Bronchial epithelial cell (primary cell): ENCODE measurements at places on chromosomes 7 and 10.

GRCh38 chr7:24017519-24017918 is 266.5 kb upstream of the NPY start:
- no peak for DNase-seq

GRCh38 chr7:37571806-37572205 is 111.8 kb upstream of the GPR141 start:
- DNase-seq, result no peak

DNA sequence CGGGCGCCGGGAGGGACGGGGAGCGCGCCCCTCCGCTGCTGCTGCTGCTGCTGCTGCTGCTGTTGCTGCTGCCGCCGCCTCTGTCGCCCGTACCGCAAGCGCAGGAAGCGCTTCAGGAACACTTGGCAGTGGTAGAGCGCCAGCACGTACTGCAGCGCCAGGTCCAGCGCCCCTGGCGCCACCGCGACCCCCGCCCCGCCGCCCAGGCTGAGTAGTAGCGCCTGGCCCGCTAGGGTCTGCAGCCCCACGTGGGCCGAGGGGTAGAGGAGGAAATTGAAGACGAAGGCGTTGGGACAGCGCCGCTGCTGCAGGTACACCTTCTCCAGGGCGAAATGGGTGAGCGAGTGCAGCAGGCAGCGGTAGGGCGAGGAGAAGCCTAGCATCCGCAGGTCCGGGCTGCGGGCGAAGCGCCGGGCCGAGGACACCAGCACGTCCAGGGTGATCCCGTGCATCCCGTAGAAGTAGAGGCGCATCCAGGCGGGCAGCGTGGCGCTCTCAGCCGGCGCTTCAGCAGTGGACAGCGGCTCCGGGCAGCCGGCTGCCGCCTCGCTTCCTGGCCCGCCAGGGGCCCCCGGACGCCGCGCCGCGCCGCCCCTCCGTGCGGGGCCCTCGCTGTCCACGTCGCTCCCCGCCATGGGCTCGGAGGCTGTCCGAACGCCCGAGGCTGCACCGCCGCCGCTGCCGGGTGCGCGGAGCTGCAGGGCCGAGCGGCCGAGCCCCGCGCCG is at the start of gene TMEM229A:
TSS of gene TMEM229A (minus strand) at position 699 of the 726 bp plus-strand sequence. CDS start at position 635, 64 bp downstream.
- peak; percentile 14 for DNase-seq

- DNase-seq, result no peak
Observed at GRCh38 chr10:53699684-53700083, 927.1 kb upstream of the MBL2 start.

DNA sequence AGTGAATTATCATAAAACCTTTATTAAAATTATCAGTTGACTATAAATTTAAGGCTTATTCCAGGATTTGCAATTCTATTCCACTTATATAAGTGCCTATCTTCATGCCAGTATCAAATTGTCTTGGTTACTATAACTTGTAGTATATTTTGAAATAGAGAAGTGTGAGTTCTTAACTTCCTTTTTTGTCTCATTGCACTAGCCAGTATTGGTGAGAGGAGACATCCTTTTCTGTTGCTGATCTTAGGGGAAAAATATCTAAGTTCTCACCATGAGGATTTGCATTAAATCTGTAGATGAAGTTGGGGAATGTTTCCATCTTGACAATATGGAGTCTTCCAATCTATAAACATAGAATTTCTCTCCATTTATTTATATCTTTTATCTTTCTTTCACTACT is 104.2 kb upstream of the MKI67 start:
- no peak for DNase-seq
